ENCODE measurements at places on chromosomes 13 and 19.

DNA sequence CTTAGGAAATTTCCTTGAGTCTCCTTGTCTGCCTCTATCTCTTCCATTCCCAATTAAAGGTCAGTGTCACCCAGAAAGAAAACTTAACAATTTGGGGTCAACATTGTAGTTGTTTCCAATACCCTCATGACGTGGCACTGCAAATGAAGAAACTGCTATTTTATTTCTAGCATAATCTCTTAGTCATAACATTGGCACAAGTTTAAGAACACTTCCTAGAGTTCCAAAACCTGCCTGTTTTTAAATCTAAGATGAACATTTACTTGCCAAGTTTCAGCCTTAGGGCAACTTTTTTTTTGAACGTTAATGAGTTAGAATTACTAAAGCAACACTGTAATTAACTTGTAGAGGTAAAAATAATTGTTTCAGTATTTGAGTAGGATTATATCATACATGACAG, 108.0 kb downstream of the LMO7 start:
- DNase-seq: no peak

DNA sequence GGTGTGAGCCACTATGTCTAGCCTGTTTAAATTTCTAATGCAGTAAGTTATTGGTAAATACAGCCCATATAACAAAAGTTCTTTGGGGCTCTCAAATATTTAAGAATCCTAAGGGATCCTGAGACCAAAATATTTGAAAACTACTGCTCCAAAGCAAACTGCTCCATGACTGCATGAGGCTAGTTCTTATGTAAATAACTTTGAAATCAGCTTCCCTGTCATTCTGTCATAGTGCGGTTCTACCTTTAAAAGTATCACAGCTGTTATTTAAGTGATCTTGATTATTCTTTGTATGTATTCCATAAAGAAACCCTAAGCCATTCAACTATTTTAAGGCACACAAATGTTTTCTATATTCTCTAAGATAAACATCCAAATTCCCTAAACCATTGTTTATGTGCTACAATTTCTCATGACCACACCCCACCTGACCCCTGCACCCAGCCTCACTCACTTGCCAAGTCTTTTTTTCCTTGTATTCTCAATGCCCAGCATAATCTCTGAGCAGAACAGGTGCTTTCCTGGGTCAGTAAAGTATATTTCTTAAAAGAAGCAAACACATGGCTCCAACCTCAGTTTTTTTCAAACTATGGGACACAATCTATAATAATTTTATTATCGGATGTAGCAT, 146.6 kb downstream of the RNF17 start:
- DNase-seq: no peak

DNA sequence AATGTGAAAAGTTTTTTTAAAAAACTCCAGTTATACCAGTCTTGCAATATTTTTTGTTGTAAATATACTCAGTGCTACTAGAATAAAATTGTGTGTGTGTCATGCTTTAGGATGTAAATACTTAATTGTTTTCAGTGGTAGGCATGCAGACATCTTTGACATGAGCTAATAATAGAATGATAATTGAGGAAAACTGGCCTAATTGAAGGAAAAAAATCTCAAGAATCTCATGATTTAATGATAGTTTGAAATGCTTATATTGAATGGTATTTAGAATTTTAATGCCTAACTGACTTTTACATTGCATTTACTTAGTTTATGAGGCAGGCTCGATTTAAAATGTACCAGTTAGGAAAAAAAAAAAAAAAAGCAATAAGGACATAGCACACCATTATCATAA, 3.2 kb upstream of the MAB21L1 start:
- DNase-seq: no peak

GRCh38 chr19:5603626-5604025, 18.9 kb downstream of the SAFB2 start:
- DNase-seq: no peak

DNA sequence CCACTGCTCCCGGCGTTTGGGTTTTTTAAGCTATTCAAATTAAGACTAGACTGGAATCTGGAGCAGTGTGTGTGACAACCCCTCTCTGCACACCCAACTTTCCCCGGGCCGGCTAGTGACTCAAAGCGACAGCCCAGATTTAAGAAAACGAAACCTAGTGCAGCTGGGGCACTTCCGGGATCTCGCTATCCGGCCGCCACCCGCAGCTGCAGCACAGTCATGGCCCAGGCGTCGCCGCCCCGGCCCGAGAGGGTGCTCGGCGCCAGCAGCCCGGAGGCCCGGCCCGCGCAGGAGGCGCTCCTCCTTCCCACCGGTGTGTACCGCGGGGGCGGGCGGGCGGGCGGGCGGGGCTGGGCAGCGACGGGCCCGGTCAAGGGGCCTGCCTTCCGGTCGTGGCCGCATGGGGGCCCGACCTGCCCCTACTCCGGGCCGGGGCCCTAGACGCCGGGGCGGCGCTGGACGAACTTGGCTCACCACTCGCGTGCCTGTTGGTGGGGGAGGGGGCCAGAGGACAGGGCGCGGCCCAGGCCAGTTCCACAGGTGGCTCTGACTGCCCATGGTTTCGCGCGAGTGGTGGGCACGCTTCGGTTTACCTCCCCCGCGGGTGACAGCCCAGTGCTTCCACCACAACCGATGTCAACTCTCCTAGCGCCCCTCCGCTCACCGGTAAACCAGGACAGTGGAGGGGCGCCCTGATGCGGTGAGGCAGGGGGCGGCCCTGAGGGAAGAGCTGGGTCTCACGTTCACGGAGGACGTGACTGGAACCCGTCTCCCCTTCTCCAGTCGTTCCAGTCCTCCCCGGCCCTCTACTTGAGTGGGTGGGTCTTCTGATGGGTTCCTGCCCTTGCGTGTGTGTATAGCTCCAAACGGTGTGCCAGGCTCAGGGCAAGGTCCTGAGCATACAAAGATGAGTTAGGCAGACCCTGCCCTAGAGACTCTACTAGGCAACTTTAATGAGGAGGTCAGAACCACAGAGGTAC, at the start of gene PHF11:
PHF11 (plus strand) TSS at position 171 of the 980 bp plus-strand sequence; CDS start at position 220, 49 bp downstream.
- peak; percentile 88 for DNase-seq

GRCh38 chr19:42693760-42694350, 46.4 kb downstream of the PSG3 start:
- DNase-seq: peak; percentile 55

DNA sequence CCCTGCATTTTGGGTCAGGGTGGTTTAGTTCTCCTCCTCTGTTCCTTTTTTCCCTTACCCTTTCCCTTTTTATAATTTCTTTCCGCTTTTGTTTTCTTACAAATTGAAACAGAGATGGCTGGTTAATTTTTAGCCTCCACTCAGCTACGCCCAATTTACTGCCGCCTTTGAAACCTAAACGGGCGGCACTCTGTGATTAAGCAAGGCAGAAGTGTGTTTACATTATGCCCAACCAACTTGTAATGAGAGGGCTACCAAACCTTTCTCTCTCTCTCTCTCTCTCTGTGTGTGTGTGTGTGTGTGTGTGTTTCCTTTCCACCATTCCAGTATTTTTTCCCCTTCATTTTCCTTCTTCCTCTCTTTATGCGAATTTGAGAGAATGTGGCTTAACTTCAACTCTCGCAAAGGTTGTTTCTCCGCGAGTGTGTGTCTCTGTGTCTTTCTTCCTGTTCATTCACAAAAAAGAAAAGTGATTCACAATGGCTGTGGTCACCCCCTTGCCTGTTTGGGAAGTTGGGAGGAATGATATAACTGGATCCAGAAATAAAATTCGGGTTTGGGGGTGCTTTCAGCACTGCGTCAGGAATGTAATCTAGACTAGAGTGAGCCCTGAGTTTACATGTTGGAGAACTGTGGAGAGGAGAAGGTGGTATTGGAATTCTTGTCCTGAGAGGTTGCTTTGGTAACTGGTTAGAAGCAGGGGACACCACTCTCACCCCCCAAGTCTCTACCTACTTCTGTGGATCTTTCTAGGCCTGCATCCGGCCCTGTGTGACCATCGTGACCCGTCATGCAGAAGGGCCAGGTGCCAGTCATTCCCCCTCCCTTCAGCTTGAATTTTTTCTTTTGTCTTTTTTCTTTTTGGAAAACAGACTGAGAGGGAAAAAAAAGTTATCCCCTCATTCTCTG, 31.4 kb downstream of the NFIX start:
- DNase-seq: no peak

- DNase-seq: peak; percentile 53
These were observed 117.7 kb upstream of the KLF12 start for GRCh38 chr13:74251778-74252519.

- no peak for DNase-seq
These were observed 15.0 kb upstream of the VSTM2B start for GRCh38 chr19:29510701-29511265.

DNA sequence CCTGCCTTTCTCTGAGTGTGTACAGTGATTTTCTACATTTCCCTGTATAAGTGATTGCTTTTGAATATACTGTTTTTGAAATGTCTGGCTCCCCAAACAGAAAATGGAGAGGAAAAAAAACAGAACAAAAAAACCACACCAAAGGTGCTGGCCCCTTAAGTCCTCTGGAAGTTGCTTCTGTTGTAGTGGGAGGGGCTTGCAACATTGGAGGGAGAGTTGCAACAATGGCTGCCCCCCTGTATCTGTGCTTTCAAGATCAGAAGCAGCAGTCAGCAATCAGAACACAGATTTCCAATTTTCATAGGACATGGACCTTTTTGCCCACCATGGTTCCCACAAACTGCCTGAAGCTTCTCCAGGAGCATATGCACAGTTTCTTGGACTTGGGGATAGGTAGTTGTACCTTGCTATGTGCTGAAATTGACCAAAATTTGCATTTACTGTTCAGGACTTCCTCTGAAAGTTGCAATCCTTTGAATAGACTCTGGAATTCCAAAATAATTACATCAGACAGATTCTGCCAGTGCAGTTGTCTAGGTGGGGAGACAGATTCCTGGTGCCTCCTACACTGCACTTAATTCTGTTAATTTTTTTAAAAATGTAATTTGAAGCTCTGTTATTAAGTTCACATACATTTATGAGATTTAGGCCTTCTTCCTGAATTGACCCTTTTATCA, 13.8 kb downstream of the BIVM start:
- DNase-seq: peak; percentile 25

GRCh38 chr13:113105032-113105920, at the start of gene F7:
TSS of gene F7 (plus strand) at chr13:113105791. CDS start at chr13:113105842, 51 bp downstream.
- no peak for DNase-seq

DNA sequence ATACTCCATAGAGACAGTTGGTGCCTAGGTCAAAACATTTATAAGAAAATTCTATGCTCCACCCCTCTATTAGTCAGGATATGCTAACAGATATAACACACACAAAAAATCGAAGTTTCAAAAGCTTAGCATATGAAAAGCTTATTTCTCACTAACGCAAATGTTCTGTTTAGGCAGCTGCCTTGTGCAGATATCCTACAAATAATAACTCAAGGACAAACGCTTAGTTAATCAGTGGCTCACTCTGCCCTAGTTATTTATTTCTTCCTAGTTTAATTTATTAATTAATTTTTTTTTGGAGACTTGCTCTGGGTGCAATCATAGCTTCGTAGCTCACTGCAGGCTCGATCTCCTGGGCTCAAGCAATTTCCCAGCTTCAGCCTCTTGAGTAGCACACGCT, 259.7 kb upstream of the GPC6 start:
- DNase-seq: no peak

GRCh38 chr13:74210693-74211393, 76.6 kb upstream of the KLF12 start:
- DNase-seq: peak; percentile 27

- DNase-seq: no peak
These were observed 120.1 kb downstream of the PAN3 start for GRCh38 chr13:28258417-28258816.

DNA sequence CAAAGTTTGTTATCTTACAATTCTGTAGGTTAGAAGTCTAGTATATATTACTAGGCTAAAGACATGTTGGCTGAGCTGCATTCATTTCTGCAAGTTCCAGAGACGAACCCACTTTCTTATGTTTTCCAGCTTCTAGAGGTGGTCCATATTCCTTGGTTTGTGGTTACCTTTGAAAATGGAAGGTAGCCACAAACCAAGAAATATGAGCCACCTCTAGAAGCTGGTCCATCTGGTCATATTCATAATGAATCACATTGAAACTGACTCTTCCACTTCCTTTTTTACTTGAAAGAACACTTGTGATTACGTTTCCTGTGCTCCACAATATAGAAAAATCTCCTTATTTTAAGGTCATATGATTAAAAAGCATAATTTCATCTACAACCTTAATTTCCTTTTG, 943.0 kb upstream of the PCDH9 start:
- DNase-seq: peak; percentile 18

DNA sequence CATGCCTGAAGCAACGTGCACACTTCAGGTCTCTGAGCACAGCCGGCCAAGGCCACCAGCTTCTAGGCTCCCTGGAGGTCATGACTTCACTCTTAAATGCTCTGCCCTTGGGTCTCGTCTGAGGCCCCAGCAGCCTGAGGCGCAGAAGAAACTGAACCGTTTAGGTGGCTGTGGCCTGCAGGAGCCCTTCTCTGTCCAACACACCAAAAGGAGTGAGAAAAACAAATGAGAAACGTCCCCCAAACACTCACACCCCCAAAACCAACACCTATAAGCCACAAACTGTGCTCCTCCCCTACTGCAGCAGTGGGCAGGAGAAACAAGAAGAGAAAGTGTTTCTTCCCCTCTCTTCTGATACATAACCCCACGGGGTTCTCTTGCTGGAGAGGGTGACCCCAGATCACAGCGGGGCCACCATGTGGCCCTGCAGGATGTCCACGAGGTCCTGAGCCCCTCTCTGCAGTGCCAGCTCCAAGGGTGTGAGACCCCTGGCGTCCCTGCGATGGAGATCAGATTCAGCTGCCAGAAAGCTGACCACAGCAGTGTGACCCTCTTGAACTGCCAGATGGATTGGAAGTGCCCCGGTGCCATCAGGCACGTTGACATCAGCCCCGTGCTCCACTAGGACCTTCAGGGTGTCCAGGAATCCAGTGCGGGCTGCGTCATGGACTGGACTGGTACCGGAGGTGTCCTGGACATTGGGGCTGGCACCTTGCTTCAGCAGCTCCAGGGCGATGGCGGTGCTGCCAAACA, 1.0 kb upstream of the KRI1 start:
- peak; percentile 86 for DNase-seq

- DNase-seq: no peak
These were observed 12.5 kb upstream of the MAP3K10 start for GRCh38 chr19:40178756-40179155.

GRCh38 chr19:16025108-16026101, 50.9 kb upstream of the TPM4 start:
- peak; percentile 30 for DNase-seq

- peak; percentile 51 for DNase-seq
These were observed 66.3 kb downstream of the TBC1D4 start for GRCh38 chr13:75415694-75416093.

GRCh38 chr13:95527955-95528354, 24.6 kb upstream of the CLDN10 start:
- DNase-seq: no peak

DNA sequence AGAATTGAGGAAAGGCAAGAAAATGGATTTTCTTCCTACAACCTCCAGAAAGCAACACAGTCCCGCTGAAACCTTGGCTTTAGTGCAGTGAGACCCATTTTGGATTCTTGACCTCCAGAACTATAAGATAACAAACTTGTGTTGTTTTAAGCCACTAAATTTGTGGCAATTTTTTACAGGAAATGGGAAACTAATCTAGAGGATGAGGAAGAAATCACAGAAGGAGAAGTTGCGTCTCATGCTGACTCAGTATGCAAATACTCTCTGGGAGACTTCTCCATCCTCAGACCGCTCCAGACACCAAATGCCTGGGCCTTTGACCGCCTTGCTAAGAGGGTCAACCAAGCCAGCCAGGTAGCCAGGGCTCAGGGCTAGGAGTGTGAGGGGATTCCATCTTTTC, 13.1 kb upstream of the CEACAM16 start:
- peak; percentile 70 for DNase-seq

GRCh38 chr13:93244918-93245280, 18.3 kb downstream of the GPC6 start:
- DNase-seq: peak; percentile 47

Measured in OCI-M1 (cell line).